ENCODE measurements at places on chromosomes 2 and 18. TPM values are rescaled to one million over a fixed set of nuclear protein-coding genes. Genes with fewer than 3 reads are reported as not detected.

The TMEM247 gene
- not detected for total RNA-seq

The HJURP gene
- 1.1 TPM for total RNA-seq

The CRACDL gene
- 18.2 TPM for total RNA-seq

The CD8B gene
- total RNA-seq: not detected

The DNAH7 gene
- 0.05 TPM for total RNA-seq

The SLC25A12 gene
- total RNA-seq: 91.3 TPM

The IL36B gene
- total RNA-seq: not detected

The APOB gene
- total RNA-seq: 0.44 TPM

The G6PC2 gene
- not detected for total RNA-seq

The SIX3 gene
- total RNA-seq: not detected

The SCN7A gene
- total RNA-seq: 2.5 TPM

The KLHL41 gene
- 3,010 TPM for total RNA-seq

The TRIM43B gene
- total RNA-seq: not detected

The ABCB11 gene
- total RNA-seq: not detected

The DPY30 gene
- total RNA-seq: 29.7 TPM

The HOXD9 gene
- 1.2 TPM for total RNA-seq

The SPHKAP gene
- total RNA-seq: not detected

The CARF gene
- 2.6 TPM for total RNA-seq
